Fibroblast of skin of left biceps (primary cell): ENCODE measurements at places on chromosomes 3 and 15.

DNA sequence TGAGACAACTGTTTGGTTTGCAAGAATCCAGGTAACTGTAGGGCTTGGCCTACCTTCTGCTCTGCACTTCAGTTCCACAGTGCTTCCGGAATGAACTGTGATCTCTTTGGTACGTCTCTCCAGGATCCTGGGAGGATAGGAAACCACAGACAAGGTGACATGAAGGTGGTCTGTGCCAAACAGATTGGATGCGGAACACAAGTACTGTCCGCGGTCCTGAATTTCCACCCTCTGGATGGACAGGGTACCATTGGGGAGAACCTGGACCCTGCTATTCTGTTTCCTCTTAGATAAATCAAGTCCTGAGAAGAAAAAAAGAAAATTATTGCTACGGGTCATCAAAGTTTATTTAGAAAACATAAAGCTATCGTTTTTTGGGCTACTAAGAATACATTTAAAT lies 17.3 kb downstream of the IGSF10 start:
- no peak for DNase-seq

DNA sequence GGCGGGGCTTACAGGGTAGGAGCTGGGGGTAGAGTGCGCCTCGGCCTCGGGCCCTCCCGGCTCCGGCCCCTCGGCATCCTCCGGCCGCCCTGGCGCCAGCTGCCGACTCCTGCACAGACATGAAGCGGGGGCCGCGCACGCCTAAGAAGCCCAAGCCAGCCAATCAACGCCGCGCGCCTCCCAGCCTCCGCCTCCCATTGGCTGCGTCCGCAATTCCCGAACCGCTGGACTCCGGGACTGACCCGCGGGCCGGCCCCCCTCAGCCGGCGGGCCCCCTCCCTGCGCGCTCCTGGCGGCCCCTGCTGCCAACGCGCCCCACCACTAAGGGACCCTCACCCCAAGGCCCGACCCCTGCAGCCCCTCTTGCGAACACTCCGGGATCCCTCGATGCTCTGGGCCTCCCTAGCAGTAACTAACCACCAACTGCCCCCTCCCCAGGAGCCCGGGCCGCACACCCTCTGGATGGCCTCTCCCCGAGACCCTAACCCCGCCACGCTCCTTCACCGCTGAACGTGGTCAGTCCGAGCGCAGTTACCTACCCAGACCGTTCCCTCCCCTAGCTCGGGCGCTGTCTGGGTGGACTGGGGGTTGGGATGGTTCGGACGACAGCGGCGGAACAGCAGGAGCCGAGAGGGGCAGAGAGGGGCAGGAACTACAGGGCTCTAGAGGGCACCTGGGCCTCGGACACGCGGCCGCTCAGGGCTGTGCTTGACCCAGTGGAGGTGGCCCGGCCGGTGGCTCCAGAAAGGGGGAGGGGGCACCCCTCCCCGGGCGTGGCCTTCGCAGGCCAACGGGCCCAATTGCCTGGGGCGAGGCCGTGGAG lies 5.0 kb downstream of the GATA2 start:
- DNase-seq, result peak; percentile 49

DNA sequence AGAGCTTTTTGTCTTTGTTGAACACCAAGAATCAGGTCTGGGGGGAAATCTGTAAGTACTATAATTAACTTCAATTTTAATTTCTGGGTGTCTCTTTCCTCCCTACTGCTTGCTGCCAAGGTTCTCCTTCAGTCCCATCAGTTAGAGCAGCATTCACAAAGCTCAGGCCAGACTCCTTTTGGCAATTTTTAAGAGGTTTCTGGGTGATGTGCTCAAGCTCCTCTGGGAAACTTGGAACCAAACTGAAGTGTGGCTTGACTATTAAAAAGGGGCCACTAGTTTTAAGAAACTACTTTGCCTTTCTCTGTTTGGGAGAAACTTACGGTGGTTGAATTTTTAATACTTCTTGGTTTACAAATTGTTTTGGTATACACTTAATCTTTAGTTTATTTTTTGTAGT lies 227.7 kb upstream of the SOX2 start:
- no peak for DNase-seq

GRCh38 chr3:134579141-134579665 lies 71.6 kb downstream of the KY start:
- no peak for DNase-seq

DNA sequence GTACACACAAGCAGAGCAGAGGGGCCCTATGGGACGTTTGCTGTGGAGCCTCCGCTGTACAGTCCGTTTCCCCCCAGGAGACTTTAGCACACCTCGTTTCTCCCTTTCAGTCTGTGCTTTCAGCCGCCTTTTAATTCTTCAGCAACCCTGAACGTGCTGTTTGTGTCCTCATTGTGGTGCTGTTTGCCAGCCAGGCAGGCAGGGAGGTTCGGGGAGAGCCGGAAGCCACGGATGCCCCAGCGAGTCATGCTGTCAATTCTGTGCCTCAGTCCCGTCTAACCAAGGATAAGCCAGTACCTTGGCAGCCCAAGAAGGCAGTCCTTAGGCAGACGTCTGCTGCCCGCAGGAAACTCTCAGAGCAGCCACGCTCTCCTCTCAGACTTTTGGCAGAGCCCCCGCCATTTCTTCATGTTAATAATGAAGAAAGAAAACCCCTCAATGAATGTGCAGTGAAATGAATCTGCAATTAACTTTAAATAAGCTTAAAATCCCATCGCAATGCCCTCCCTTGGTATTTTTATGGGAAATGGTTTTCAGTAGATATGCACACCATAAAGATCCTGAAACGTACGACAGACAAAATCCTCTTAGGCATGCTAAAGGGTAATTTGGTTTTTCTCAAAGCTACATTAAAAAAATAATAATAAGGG lies 158.6 kb downstream of the UACA start:
- no peak for DNase-seq

- DNase-seq, result no peak
Observed at GRCh38 chr15:31332020-31332680, 5.5 kb downstream of the KLF13 start.

DNA sequence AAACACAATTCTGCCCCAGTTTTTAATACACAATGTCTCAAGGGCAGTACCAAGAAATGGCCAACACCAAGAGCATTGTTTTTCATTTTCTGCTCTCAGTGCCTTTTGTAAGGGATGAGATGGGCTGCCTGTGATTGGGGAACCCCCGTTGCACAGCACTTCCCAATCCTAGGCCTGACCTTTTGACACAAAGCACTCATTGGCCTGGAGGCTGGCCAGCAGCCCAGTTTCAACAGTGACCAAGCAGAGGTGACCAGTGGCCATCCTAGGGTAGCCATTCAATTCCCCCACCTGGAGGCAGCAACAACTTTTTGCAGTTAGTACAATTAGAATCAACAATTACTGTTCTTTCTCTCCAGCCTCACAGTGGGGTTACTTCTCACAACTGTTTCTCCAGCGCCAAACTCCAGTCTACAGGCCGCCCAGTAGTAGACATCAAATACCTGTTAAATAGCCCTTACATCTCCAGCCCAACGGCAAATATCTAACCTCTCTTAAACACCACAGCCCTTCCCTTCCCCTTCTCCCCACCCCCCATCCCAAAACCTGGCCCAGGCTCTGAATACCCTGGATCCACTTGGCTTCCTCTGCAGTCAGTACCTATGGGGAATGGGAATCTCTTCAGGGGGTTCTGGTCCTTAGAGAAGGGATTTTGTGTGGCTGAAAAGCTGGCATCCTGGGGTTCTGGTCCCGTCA lies 8.9 kb upstream of the LRRC2 start:
- DNase-seq, result no peak

DNA sequence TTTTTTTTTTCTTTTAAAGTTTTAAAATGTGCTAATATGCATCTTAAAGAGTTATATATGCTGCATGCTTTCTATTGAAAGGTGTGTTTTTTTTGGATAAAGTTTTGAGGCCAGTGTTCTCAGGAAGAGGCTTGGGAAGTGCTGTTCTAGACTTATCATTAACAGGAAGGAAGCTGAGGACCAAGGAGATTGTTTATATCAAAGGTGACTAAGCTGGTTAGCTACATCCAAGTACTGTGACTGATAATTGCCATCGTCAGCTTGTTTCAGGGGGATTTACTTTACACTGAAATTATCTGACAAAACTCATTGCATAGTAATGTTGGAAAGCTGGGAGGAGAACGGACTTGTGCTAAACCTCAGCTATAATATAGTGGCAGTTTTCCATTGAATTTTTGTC lies 36.3 kb upstream of the UTS2B start:
- no peak for DNase-seq

- no peak for DNase-seq
Observed at GRCh38 chr3:129560911-129561594, 18.1 kb downstream of the H1-8 start.

DNA sequence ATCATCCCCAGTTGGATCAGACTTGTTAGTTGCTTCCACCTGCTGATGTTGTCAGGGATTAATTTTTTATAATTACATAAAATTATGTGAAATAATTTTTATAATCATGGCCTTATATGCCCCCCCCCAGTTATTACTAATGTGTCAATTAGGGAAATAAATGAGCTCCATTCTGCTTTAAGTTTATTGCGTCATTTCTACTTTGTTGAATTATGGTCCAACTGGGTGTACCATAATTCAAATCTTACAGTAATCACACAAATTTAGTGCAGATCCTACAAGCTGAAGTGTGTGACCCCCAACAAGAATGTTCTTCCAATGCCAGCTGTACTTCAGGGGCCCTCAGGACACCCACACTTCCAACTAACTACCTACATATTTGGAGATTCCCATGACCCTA lies 7.5 kb upstream of the NDN start:
- no peak for DNase-seq

DNA sequence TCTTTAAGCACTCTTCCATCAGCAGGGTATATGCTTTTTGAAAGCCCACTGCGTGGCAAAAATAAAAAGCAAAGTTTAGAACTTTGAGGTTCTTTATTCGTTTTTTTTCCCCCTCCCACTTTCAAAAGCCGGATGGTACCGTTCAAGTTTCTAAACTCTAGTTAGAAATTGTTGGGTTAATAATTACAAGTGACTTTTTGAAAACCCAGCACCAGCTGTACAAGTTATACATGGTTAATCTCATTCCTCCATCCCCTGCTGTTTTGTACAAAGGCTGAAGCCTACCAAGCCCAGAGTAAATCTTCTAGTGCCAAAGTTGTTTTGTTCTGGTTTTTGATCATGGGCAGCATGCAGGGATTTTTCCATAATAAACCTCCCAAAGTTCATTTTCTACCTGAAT lies 48.6 kb downstream of the WDR72 start:
- DNase-seq, result no peak

DNA sequence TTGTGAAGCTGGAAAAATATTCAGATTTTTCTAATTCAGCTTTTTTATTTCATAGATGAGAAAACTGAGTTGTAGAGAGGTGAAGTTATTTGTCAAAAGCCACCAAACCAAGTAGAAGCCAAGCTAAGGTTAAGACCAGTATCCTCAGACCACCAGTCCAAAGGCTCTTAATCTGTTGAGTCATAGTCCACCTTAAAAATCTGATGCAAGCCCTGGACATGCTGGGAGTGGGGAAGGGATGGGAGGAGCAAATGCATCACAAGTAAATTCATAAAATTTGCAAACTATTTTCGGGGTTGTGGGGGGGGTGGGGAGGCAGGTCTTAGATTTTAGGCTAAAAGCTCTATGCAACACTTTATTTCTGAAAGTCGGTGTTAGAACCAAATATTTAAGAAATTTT lies 307.7 kb upstream of the SEMA6D start:
- DNase-seq, result peak; percentile 42

DNA sequence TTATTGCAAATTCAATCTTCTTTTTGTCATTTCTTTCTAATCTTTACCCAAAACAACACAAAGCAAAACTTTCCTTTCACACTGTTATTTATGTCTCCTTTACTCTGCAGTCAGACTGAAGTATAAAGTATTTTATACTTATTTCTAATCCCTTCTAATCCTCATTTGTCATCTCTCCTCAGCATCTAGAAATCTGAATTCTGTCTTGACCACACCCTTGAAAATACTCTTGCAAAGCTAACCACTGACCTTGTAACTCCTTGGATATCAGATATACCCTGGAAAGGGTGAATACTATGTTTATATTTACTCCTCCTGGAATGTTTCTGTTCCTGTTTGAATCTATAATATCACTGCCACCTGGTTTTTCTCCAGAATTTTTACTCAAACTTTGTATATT lies 481.1 kb downstream of the ZNF385D start:
- no peak for DNase-seq

- DNase-seq, result no peak
Observed at GRCh38 chr3:29354894-29355293, 74.0 kb downstream of the RBMS3 start.

DNA sequence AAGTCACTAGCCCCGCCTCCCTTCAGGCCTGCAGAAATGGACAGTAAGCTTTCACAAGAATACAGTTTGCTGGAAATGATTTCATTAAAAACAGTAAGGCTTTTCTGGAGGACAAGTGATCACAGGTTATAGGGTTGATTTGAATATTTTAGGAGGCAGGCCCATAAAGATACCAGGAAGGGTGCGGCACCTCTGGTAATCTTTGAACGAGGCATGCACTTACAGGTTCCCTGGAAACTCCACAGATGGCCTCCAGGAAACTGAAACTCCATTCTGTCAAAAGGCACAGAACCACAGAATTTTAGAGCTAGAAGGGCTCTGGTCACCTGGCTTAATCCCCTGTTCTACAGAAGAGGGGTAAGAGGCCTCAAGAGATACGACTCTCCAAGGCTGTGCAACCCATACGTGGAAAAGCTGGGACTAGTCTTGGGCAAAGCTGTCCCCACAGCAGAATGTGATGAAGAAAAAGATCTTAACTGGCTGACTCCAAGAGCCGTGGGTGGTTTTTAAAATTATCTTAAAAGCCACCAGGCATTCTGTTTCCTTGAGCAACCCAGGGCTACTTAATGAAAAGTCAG lies 1.2 kb downstream of the STARD5 start:
- DNase-seq, result no peak

GRCh38 chr3:151770956-151771355 lies 37.2 kb downstream of the AADACL2 start:
- DNase-seq, result no peak

DNA sequence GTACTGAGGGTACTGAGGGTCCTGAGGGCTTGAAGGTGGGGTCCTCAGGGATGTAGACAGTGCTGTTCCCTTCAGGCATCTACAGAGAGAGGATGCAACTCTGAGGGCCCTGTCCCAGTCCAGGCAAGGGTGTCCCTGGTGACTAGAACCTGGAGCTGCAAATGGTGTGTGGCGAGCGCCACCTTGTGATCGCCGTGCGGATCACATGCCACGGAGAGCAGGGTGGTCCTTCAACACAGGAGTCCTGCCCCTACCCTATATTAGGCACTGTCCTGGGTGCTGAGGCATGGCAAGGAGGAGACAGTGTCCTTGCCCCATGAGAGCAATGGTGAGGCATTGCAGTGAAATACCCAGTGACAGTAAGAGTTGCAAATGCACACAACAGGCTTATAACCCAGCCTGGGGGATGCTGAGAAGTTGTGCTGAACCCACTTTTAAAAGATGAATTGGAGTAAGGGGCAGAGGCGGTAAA lies 23.6 kb downstream of the RHCG start:
- peak; percentile 5 for DNase-seq

- DNase-seq, result no peak
Observed at GRCh38 chr3:160996811-160997210, 108.3 kb downstream of the B3GALNT1 start.

GRCh38 chr3:122945230-122945629 lies 82.3 kb downstream of the SEMA5B start:
- DNase-seq, result no peak
